ENCODE measurements at places on chromosomes 7 and 10.

DNA sequence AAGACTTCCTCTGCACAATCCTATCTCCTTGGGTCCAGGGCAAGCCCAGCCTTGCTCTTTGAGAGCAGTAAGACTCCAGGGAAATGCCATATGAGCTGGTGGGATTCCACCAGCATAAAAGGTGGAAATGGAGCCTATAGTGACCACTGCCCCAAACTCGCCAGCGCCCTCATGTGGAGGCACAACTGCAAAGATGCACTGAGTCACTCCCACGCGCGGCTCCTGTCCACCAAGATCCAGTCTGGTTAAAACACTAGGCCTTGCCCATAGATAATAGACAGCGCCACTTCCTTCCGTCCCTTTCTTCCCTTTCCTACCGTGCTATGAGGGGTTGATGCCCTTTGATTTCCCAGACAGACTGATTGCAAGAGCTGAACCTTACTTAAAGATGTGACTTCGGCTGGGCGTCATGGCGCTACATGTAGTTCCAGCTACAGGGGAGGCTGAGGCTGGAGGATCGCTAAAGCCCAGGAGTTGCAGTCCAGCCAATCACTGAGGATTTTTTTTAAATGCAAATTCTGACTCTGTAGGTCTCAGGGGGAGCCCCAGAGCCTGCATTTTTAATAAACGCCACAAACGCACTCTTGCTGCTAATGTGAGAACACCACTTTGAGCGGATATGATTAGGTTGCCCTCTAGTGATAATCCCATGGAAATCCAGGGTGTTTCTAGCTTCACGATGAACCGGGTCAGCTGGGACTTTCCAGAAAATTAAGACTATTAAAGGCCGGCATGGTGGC is 136.5 kb downstream of the EPC1 start:
- DNase-seq = no peak

- DNase-seq = no peak
Measured at GRCh38 chr7:112060625-112061024, 145.6 kb downstream of the DOCK4 start.

DNA sequence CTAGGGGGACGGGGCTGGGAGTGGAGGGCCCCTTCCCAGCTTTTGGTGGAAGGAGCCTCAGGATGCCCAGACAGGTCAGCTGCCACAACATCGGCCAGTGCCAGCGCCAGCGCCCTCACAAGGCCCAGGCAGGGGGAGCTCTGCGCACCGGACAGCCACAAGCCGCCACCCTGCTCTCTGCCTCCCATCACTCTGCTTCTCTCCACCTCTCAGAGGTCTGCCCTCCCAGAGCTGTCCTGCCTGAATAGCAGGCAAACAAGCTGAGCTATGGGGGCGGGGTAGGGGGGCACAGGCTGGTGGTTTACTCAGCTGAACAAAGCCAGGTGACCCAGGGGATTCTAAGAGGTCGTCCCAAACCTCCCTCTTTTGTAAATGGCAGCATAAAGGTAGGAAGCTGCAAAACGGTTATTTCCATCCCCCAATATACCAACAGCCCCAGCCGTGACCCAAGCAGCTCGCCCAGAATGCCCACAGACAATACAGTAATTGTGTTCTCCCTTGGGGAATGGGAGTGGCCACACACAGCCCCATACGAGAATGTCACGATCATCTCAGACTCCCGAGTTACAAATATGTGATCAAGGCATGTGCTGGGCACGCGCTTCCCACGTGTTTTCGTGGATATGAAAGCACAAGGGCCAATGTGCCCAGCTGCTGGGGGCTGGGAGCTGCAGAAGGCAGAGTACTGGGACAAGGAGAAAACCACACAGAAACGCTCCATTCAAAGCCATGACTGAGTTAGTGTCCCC is 19.7 kb downstream of the FAM53B start:
- no peak for DNase-seq

GRCh38 chr7:141102436-141102835 is 28.6 kb downstream of the TMEM178B start:
- DNase-seq = no peak

- DNase-seq = no peak
Measured at GRCh38 chr10:32938554-32939061, 19.4 kb downstream of the ITGB1 start.

DNA sequence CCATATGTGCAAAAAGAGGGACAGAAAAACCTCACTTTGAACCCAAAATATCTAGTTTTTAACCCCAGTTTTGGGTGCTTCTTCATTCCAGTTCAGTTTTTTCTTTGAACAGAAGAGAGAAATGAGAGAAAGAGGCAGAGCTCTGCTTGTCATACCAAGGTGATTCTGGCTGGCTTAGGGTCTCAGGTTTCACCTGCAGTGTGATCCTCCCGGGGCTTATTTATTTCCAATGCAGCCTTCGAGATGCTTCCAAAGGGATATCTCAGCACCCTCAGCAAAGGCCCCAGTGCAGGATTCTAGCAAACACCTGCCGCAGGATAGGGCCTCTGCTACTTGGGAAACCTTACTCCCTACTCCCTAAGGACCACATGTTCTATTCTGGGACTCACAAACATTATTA is 131.3 kb downstream of the WDR11 start:
- no peak for DNase-seq

DNA sequence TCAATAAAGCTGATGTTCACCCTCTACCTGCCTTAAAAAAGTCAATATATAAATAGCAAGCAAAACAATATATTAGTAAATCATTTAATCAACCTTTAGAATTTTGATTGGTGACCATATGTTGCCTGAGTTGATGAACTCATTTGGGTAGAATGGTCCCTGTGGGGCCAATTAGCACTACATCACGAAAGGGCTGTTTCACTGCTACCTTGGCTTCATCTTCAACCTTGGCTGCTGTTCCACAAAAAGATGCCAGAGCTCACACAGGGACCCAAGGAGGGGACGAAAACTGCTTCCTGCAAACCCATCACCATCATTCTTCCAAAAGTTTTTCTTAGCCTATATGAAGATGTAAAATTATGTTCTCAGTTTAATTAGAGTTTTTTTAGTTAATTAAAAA is 35.4 kb upstream of the HBP1 start:
- no peak for DNase-seq

GRCh38 chr10:102452672-102453340 is 1.5 kb upstream of the C10orf95 start:
- no peak for DNase-seq

GRCh38 chr10:49633327-49634068 is 19.7 kb downstream of the CHAT start:
- no peak for DNase-seq

DNA sequence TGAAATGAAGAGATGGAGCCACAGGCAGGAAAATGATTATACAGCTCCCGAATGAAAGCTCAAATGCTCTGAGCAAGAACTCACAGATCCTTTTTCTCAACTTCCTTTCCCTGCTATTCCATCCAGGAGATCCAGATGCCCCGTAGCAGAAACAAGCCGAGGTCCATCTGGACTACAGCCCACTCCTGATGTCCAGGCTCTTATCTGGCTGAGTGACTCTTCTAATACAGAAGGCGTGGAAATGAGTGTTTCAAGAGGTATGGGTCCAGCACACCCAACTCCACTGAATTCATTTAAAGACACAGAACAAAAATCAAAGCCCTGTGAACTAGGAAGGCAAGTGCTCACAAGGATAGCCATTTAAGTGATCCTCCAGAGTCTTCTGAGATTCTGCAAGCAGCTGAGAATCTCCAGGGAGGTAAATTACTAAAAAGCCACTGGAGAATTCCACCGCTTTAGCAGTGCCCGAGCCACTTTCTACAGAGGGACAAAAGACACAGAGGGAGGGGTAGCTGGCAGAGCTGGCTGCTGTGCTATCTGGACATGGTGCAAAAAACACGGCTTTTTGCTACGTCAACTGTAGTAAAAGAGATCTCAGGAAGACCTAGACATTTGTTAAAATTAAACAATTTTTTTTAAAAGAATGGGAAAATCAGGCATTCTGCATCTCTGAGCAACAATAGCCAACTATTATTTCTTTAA is 24.5 kb downstream of the FAM171A1 start:
- DNase-seq = no peak

- DNase-seq = no peak
Measured at GRCh38 chr7:139702811-139703486, 74.8 kb downstream of the HIPK2 start.

GRCh38 chr7:604001-604883 is 84.6 kb upstream of the PDGFA start:
- DNase-seq = peak; percentile 91

- no peak for DNase-seq
Measured at GRCh38 chr7:74193054-74193453, 16.8 kb upstream of the LAT2 start.
